ENCODE measurements at places on chromosomes 16 and 17.

DNA sequence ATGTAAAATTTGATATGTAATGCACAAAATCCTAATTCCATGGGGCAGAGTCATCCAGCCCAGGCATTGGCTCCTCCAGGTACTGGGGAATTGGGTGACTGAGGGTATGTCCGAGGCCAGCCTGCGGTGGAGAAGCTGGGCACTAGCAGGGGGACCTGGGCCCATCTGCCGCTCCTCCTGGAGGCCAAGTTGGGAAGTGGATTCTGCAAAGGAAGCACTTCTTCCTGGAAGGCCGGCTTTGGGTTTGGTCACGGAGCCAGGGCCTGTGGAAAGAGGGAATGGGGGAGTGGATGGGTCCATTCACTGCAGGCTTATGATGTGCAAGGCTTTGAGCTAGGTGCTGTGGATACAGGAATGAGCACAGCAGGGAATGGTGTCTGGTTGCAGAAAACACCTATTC lies 85.8 kb downstream of the GNAO1 start:
- no peak for DNase-seq

GRCh38 chr17:67746704-67747571 lies 29.2 kb downstream of the NOL11 start:
- DNase-seq, result no peak

DNA sequence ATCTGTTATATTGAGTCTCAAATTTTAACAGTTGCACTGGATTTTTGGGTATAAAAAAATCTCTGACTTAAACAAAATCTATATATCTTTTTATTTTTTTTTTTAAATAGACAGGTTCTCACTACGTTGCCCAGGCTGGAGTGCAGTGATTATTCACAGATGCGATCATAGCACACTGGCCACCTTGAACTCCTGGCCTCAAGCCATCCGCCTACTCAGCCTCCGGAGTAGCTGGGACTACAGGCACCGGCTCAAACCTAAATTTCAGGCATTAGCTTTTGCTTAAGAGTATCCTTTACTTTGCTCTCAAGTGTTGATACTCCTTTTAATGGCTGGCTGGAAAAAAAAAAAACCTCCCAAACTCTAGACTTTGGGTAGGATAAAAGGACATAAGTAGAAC lies 61.6 kb downstream of the RPGRIP1L start:
- DNase-seq, result no peak

DNA sequence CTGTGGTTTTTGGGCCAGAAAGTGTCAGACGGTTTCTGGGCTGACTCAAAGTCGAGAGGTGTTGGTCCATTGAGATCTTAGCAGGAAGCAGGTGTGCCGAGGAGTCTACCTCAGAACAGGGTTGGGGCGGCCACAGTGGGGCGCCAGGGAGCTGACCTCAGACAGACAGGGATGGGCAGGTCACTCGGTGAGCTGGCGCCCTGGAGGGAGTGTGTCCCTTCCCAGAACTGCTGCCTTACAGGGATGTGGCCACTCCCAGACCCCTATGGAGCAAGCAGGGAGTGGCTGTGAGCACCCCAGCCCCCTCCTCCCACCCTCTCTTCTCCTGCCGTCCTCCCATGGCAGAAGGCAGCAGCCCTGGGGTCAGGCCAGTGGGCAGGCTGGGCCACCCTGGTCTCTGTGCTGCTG lies 14.0 kb upstream of the DPEP1 start:
- peak; percentile 16 for DNase-seq
